MCF 10A (cell line): ENCODE measurements at places on chromosomes 7 and 10.

DNA sequence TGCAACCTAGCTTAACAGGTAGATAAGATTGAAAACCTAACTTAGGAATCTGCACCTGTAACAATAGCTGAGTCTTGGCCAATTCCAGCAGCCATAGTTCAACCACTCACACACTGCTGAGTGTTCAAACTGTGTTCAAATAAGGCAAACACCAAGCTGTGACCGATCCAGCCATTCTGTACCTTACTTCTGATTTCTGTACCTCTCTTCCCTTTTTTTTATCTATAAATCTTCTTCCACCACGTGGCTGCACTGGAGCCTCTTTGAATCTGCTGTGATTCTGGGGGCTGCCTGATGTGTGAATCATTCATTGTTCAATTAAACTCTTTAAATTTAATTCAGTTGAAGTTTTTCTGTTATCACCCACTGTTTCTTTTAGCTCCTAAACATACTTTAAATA, 15.7 kb upstream of the FOXL3 start:
- H3K36me3 ChIP-seq = no peaks in the 10 kb centered on the region

- no peaks in the 10 kb centered on the region for H3K36me3 ChIP-seq
- H3K4me1 ChIP-seq = no peaks in the 10 kb centered on the region
- no peak overlapping the region for H3K4me3 ChIP-seq
- no peaks in the 10 kb centered on the region for H3K27me3 ChIP-seq
- no peak for DNase-seq
- no peak overlapping the region for H3K27ac ChIP-seq
Measured at GRCh38 chr7:18059171-18059570, 31.5 kb upstream of the PRPS1L1 start.

DNA sequence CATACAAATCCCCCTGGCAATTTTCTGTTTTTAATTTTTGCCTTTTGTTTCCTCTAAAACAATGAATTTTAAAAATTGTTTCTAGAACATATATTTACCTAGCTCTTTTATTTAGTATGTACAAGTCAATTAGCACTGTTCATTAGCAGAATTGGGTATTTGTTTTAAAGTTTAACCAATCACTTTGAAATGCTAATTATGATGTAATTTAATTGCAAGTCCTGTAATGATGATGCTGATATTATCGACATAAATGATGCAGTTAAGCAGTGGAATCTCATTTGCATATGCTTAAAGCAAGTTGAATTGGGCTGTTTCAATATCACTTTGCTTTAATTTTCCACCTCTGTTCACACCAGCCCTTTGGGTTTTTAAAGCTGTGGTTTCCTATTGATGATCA, 2.7 kb downstream of the FOXP2 start:
- no peak overlapping the region for H3K4me3 ChIP-seq
- no peaks in the 10 kb centered on the region for H3K4me1 ChIP-seq
- H3K27me3 ChIP-seq = peaks cover 20% of the 10 kb centered on the region
- no peak overlapping the region for H3K27ac ChIP-seq

GRCh38 chr7:30163231-30163894, 28.6 kb downstream of the MTURN start:
- H3K4me1 ChIP-seq = peaks cover 42% of the 10 kb centered on the region
- H3K4me3 ChIP-seq = peak overlapping the region; percentile 16
- H3K27ac ChIP-seq = peak overlapping the region; percentile 92
- H3K36me3 ChIP-seq = peaks cover 6% of the 10 kb centered on the region
- peak; percentile 47 for DNase-seq

DNA sequence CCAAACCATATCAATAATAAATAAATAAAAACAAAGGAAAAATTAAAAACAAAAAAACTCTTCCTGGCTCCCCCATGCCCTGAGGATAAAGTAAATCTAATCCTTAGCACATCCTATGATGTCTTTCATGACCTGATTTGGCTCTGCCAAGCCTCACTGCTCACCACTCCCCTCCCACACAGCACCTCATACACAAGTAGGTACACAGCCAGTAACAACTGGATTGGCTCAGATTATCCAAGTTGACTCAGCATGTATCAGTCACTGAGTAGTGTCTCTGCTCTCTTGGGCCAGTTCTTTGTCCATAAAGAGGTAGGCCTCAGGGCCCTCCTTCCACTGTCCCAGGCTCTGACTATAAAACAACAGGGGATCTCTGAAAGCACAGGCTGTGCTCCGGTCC, 99.6 kb downstream of the STRA8 start:
- no peak overlapping the region for H3K4me3 ChIP-seq
- no peaks in the 10 kb centered on the region for H3K27me3 ChIP-seq
- no peaks in the 10 kb centered on the region for H3K36me3 ChIP-seq
- no peak overlapping the region for H3K27ac ChIP-seq

DNA sequence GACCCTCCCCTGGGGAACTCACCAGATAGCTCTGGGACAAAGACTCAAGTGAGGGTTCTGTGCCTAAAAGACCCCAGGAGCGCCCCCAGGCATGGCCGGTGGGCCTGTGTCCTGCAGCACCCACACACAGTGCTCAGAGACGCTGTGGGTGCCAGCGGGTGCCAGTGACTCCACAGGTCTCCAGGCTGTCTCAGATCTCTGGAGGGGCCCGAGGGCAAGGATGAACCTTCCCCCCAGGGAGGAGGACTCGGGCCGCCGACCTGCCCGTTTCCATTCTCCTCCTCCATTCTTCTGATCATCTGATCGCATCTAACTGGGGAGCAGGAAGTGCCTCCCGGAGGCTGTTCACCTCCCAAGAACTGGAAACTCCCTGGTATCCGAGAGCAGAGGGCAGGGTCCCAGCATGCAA, 980 bp downstream of the ADAM8 start:
- no peak overlapping the region for H3K27ac ChIP-seq
- peak; percentile 25 for DNase-seq
- peaks cover 16% of the 10 kb centered on the region for H3K4me1 ChIP-seq
- peak overlapping the region; percentile 40 for H3K4me3 ChIP-seq
- peaks cover 13% of the 10 kb centered on the region for H3K36me3 ChIP-seq

DNA sequence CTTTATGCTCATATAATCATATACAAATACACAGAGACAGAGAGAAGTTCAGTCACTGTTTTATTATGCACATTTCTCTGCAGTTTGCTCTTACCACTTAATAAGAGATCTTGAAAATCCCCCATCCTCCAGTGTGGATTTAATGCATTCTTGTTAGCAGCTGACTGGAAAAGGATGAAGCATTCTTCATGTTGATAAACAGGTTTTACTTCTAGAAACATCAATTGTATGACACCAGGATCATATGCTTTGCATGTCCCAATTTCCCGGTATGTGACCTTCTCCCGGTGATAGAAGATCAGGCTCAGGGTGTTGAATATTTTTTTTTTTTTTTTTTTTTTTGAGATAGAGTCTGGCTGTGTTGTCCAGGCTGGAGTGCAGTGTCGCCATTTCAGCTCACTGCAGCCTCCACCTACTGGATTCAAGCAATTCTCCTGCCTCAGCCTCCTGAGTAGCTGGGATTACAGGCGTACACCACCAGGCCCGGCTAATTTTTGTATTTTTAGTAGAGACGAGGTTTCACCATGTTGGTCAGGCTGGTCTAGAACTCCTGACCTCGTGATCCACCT, 6.2 kb upstream of the CREB3L2 start:
- H3K4me3 ChIP-seq = no peak overlapping the region
- H3K36me3 ChIP-seq = no peaks in the 10 kb centered on the region
- H3K4me1 ChIP-seq = no peaks in the 10 kb centered on the region
- DNase-seq = no peak
- no peaks in the 10 kb centered on the region for H3K27me3 ChIP-seq
- H3K27ac ChIP-seq = no peak overlapping the region

- H3K4me1 ChIP-seq = peaks cover 10% of the 10 kb centered on the region
- no peak overlapping the region for H3K27ac ChIP-seq
- no peak overlapping the region for H3K4me3 ChIP-seq
- H3K27me3 ChIP-seq = no peaks in the 10 kb centered on the region
- DNase-seq = no peak
Measured at GRCh38 chr10:46002916-46003693, 27.3 kb downstream of the NCOA4 start.

GRCh38 chr7:29484280-29484679, 79.4 kb upstream of the PRR15 start:
- no peak overlapping the region for H3K27ac ChIP-seq
- peaks cover 16% of the 10 kb centered on the region for H3K4me1 ChIP-seq
- no peaks in the 10 kb centered on the region for H3K27me3 ChIP-seq
- H3K36me3 ChIP-seq = no peaks in the 10 kb centered on the region
- H3K4me3 ChIP-seq = no peak overlapping the region
- DNase-seq = no peak
